ENCODE measurements at places on chromosomes 7 and 10.

DNA sequence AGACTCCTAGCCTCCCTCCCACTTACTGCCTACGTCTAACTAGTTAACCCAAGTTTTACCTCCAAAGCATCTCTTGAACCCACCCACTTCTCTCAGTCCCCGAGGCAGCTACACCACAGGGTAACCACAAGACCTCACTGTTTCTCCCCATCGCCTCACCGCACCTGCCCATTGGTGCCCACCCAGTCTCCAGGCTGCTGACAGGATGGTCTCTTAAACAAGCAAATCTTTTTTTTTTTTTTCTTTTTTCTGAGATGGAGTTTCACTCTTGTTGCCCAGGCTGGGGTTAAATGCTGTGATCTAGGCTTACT, 47.0 kb downstream of the DENND2A start:
- DNase-seq: no peak

DNA sequence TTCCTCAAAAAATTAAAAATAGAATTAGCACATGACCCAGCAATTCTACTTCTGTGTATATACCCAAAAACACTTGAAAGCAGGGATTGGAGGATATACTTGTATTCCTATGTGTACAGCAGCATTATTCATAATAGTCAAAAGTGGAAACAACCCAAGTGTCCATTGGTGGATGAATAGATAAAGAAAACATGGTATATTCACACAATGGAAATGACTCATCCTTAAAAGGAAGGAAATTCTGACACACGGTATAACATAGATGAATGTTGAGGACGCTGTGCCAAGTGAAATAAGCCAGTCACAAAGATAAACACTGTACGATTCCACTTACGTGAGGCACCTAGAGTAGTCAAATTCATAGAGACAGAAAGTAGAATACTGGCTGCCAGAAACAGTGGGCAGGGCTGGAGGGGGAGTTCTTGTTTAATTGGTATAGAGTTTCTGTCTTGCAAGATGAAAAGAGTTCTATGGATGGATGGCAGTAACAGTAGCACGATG, 26.6 kb upstream of the KAT6B start:
- DNase-seq: no peak

- peak; percentile 98 for DNase-seq
Measured at GRCh38 chr10:3172446-3173170, at the start of gene PITRM1. Gene PITRM1 (minus strand): TSS chr10:3172782. CDS start chr10:3172772, 10 bp downstream.

GRCh38 chr7:91357901-91358300, 93.7 kb downstream of the FZD1 start:
- DNase-seq: no peak

GRCh38 chr7:85475071-85475470, 288.2 kb upstream of the SEMA3D start:
- DNase-seq: no peak

GRCh38 chr10:18136073-18136791, 4.0 kb upstream of the CACNB2 start:
- DNase-seq: no peak

GRCh38 chr7:85074016-85074415, 112.8 kb downstream of the SEMA3D start:
- no peak for DNase-seq

DNA sequence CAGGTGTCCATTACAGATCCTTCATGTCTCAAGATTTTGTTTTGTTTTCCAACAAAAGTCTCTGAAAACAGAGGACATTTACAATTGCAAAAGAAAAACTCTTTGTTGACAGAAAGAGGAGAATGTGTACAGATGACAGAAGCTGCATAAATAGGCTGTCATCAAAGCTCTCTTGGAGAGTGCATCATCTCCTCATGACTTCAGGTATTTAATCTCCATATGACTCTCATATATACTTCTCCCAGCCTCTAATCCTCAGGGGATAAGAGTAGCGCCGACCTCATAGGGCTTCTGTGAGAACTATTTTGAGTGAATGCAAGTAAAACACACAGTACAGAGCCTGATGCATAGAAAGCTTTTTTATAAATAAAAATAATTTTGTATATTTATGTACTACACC, 48.1 kb upstream of the SEPTIN7 start:
- DNase-seq: no peak

- no peak for DNase-seq
Measured at GRCh38 chr7:3880228-3880987, 579.4 kb downstream of the SDK1 start.

DNA sequence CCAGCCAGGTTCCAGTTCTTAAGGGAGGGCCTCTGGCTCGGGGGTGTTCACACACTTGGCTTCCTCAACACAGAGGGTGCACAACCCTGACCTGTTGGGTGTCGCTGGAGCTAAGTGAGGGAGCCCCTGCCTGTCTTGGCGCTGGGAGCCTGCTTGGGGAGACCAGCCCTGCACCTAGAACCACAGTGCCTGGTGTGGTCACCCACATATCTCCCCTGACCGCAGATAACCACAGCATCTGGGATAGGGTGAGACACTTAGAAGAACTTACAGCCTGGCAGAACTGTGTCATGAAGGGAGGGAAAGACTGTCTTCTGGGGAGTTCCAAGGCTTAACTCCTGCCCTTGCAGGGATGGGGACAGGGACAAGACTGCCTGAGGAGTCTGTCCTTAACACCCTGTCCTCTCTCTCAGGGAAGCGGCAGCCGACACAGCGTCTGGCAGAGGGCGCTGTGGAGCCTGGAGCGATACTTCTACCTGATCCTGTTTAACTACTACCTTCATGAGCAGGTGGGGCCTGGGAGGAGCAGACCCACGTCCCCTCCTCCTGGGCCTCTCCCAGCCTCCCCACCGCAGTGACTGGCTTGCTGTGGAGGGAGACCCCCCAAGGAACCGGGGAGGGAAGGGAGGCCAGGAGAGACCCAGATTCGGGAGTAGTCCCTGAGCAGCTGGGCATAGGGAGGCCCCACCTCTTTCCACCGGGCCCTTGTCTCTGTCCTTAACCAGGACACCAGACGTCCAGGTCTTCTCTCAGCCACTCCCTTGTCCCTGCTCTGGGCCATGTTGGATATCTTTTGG, 59.0 kb downstream of the PALD1 start:
- DNase-seq: peak; percentile 15

DNA sequence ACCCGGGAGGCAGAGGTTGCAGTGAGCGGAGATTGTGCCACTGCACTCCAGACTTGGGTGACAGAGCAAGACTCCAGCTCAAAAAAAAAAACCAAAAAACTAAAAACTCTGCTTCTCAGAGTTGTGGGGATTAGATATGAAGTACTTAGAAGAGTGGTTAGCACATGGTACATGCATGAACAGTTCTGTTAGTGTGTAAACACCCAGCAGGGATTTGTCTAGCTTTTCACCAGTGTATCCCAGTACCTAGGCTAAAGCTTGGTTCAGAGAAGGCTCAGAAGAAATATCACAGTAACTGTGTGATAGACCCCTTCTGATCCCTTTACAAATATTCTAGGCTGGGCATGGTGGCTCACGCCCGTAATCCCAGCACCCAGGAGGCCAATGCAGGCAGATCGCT, 9.5 kb downstream of the PPIA start:
- DNase-seq: no peak

GRCh38 chr10:55098452-55098851, 297.4 kb upstream of the PCDH15 start:
- DNase-seq: no peak

DNA sequence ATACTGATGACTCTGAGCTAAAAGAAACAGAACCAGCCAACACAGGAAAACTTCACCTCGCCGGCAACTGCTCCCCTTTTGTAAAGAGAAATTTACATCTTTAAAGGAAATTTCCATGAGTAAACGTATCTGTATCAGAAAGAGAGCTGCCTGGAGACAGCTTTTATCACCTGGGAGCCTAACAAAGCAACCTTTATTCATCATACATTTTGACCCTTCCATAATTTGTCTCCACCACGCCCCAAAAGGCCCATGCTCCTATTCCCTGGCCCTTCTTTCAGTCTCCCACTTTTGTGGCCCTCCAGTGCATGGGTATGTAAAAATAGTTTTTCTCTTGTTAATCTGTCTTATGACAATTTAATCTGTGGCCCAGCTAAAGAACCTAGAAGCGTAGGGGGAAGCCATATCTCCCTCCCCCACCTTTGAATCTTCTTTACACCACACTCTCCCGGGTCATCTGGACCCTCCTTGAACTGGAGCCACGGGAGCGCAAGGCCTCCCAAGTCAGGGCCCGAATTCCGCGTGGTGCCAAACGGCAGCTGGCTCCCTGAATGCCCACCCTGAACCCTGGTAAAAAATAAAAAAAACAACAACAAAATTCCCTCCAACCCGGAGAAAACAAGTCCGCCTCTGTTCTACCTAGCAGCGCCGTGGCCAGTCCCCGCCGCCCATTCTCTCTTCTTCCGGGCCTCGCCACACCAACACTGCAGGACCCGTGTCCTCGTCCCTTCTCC, 15.4 kb upstream of the FKBP9 start:
- DNase-seq: no peak

GRCh38 chr10:90148116-90148855, 446.9 kb downstream of the KIF20B start:
- no peak for DNase-seq

DNA sequence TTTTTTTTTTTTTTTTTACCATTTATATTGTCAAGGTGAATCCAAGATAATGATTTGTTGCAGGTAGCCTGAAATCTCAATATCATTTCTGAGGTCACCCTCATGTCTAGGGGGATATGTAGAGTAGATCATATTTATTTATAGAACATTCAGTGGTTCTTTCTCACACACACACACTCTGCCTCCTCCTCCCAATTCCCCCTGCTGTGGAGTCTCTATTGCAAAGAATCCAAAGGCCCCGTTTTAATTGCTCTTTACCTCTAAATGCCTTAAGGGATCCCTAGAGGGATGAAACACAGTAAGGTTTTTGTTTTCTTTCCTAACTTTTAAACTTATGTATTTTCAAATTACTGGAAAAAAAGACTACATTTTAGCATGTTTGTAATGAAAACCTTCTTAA, 170.0 kb downstream of the PRKG1 start:
- no peak for DNase-seq

All from stimulated activated CD4-positive, alpha-beta T cell treated with anti-CD3 and anti-CD28 coated beads, Interleukin-12 subunit alpha, Interleukin-12 subunit beta, amount 100 ng/mL, for 4 hours (primary cell).